ENCODE measurements at places on chromosomes 3 and 15.

GRCh38 chr15:51623386-51623938 lies 891 bp upstream of the DMXL2 start:
- peak; percentile 43 for DNase-seq

DNA sequence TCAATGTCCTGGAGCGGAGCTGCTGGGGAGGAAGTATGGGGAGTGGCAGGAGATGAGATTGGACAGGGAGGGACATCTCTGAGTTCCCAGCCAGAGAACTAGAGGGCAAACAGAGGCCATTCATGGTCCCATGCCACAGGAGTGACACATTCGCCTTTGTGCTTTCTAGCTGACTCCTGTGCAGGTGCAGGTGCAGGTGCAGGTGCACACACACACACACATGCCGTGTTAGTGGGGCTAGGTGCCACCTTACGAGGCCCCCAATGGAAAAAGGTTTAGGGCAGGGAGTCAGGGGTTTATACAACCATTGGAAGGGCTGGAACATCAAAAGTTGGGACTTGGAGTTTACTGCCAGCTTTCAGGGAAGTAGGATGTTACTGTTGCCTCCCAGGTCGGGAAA lies 52.0 kb downstream of the TPRA1 start:
- DNase-seq = no peak

GRCh38 chr3:183491923-183492848 lies 63.3 kb downstream of the KLHL6 start:
- no peak for DNase-seq

DNA sequence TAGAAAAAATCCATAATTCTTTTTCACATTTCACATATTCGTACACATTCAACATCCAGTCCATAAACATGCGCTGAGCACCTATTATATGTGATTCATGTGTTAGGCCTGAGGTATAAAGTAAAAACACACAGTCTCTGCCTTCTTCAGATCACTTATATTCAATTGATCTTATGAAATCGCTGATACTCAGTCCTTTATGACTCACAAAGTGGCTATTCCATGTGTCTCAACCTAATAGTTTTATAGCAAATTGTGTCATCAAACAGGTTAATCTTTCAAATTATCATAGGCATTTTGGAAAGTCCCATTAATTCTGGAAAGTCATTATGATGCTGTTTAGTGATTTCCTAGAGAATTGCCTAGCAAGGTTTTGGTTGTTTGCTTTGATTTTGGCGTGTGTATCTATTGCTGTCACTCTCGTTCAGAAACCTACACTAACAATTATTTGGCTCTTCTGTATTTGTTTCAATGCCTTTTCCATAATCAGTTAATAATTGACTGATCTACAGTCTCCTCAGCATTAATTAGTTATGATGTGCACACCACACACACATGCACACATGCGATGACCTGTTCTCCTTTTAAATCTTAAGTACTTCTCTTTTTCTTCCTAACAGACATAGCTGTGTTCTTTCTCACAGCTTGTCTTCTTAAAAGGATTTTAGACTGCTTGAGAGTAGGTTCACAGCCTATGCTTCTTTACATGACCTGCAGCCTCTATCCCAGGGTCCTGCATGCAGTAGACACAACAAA lies 353.1 kb downstream of the MECOM start:
- no peak for DNase-seq

DNA sequence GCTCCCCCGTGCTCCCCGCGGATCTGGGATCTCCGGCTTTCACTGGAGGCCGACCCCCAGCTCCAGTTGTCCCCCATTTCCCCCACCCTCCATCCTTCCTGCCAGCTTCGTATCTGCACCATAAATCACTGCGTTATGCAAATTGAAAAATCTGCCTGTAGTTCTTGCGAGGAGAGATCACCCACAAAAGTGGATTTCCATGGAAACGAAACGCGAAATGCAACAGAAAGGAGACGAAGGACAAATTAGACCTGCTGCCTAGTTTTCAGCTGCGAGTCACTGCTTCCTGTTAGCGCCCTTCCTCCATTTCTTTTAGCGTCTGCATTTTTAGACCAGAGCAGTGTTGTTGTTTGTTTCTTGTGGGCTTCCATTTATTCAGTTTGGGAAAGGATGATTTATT lies 127.1 kb upstream of the ATP10A start:
- no peak for DNase-seq

GRCh38 chr3:46422617-46423016 lies 15.6 kb downstream of the CCRL2 start:
- DNase-seq = peak; percentile 35

- no peak for DNase-seq
These were observed 32.7 kb downstream of the WDR76 start for GRCh38 chr15:43859546-43859945.

DNA sequence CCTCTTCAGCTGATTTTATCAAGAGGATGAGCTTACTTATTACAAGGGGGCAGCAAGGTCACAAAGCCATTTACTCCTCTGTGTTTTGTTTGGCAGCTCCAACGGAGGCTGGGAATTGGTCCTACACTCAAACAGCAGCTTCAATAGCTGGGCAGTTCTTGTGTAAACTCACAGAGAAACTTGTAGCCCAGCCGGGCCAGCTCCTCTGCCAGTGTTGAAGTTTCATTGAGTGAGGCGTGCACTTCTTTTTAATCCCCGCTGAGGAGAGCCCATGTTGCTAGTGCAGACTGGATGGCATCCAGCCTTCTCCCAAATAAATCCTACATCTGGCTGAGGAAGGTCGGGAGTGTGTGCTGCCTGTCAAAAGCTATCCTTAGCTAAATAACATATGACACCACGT lies 59.5 kb downstream of the BFSP2 start:
- peak; percentile 13 for DNase-seq

- no peak for DNase-seq
These were observed 144.5 kb upstream of the GRM7 start for GRCh38 chr3:6716420-6716819.

DNA sequence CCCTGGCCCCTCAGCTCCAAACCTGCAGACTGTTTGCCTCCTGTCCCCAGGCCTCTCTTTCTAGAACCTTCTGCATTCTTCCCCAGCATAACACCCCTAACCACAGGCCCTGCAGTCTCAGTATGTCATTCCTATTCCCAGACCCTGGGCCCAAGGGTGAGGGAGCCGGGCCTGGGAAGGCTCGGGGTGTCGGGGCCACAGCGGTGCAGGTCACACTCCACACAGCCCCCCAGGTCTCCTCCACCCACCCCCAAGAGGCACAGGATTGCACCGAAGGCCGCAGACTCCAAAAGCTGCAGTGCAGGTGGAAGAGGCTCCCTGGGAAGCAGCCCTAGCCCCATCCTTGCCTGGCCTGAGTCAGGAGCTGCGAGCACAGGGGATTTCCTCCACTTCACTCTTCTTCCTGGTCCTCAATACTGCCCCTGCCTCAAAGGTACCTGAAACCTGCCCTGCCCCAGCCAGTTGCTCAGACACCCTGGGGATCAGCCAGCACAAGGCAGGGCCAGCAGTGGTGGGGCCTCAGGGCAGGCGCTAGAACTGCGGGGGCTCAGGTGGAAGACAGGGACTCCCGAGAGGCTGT lies 31.1 kb downstream of the TNK2 start:
- no peak for DNase-seq

- no peak for DNase-seq
These were observed 124.9 kb downstream of the DNAJB8 start for GRCh38 chr3:128341659-128342395.

DNA sequence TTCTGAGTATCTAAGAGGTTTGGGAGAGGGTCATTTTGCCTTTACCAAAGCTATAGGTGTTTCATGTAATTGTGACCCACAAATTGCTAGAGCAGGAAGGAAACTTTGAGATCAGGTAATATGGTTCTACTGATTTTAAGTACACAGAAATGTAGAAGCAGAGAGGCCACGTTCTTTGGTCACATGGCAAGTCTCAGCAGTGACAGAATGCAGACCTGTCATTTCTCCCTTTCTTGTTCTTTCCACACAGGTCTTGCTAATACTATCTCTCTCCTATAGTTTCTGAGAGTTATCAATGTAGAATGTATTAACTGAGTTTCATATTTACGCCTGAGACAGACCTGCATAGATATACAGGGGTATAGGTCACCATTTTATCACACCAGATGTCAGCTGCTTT lies 10.9 kb upstream of the RTP1 start:
- DNase-seq = no peak

GRCh38 chr3:52939600-52939999 lies 42.3 kb upstream of the STIMATE start:
- peak; percentile 5 for DNase-seq

- no peak for DNase-seq
These were observed 4.5 kb upstream of the NANOGP8 start for GRCh38 chr15:35089551-35089950.

DNA sequence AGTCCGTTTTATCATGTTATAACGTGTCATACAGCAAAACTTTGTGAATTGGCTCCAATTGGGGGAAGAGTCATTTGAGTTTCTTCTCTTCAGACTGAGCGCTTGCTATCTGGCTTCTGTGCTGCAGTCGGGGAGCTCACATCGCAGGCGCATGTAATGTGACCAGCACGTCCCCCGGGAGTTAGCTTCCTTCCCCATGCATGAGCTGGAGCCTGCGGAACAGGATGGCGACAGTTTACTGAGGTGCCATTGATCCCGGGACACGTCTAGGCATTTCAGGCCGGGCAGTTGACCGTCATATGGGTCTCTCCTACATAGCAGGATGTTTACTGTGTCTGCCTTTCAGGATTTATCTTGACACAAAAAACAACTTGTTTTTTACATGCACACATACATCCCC lies 44.8 kb downstream of the CMTM8 start:
- DNase-seq = no peak

GRCh38 chr15:67003586-67003985 lies 61.8 kb upstream of the SMAD3 start:
- peak; percentile 68 for DNase-seq

- no peak for DNase-seq
These were observed 12.7 kb downstream of the CCNL1 start for GRCh38 chr3:157147099-157147803.

DNA sequence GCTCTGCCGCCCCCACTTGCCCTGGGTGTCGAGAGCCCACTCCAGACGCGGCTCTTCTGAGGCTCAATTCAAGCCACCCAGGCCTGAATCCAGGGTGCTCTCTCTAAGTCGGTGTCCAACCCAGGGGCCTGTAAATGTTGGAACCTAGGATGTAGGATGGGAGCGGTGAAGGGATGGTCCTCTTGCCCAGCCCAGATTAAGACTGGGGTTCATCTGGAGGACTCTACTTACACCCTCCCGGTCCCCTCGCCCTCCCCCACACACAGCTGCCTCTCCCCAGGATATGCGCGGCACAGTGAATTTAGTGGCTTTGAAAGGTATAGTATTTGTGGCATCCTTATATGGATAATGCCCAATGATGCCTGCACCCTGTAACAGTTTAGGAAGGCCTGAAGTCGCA lies 822 bp upstream of the FBN1 start:
- DNase-seq = no peak

GRCh38 chr3:190968616-190969015 lies 106.1 kb upstream of the GMNC start:
- no peak for DNase-seq

DNA sequence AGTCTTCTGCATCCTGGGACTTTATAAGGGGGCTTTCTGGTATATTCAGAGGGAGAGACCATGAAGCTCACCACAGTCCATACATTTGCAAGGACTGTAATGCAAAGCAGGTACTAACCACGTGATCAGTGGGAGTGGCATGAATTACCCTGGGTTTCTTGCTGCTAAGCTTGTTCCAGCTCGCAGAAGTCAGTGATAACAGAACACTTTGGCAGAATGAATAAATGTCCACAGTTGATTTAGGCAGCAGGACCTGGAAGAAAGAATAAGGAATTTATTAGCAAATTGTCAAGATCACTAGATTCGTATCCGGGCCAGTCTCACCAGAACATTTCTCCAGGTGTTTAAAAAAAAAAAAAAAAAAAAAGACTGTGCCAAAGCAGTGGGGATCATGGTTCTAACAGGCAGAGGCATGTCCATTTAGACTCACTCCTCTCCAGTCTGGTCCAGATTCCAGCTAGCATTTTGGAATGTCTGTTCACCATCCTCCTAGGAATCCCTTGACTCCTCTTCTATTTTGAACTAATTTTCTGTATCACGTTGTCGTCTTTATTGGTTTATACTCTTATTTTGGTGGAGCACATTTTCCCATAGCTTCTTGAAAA lies 24.5 kb downstream of the HHLA2 start:
- DNase-seq = no peak

DNA sequence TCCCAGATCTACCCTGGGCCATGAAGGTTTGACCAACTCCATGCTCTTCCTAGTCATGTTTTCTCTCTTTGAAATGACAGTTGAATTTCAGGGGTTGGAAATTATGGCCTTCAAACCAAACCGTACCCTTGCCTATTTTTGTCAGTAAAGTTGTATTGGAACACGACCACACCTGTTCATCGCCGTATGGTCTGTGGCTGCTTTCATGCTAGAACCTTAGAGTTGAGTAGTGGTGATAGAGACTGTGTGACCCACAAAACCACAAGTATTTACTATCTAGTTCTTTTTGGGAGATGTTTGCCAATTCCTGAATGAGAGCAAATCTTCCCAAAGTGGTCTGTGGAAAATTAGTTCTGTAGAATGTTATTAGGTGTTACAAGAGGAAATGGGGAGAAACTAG lies 24.0 kb upstream of the STARD5 start:
- DNase-seq = no peak

- DNase-seq = no peak
These were observed 79.6 kb downstream of the CPN2 start for GRCh38 chr3:194271460-194272035.

DNA sequence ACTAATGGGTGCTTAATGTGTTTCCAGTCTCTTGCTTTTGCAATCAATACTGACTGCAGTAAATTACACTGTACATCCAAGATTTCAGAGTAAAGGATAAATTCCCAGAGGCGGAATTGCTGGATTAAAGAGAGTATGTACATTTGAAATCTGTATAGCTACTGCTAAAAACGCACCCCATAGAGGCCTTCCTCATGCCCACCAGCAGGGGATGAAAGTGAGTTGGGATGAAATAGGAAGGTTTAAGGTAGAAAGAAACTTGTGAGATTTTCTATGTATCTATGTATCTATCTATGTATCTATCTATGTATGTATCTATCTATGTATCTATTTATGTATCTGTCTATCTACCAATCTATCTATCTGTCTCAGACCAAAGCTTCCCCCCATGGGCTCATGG lies 28.4 kb downstream of the TMEM44 start:
- DNase-seq = peak; percentile 30

- peak; percentile 54 for DNase-seq
These were observed 17.8 kb downstream of the CEP19 start for GRCh38 chr3:196694202-196694638.

DNA sequence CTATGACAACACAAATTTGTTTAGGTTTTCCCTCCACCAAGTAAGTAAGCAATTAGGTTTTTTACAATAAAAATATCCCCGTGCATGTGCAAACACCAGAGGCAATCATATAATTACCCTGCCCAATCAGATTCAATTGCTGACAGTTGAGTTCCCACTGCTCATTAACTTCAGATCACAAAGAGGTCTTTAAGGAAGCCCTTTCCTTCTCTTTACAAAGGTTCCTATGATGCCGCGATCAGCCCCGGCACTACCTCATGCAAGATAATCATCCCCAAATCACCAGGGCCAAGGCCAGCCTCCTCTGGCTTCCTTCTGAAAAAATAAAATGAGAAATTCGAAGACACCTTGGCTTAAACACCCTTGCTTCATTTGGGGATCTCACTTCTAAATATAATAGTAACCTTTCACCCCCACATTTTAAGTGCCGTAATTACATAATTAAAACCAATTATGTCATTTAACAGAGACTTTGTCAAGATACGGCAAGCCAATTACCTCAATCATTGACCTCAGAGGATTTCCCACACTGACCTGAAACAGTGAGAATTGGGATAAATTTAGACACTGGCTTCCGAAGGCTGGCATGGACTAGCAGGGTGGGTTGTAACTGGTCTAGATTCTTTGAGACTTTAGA lies 121.3 kb upstream of the WNT5A start:
- DNase-seq = no peak

Data from GM23248 (cell line).